ENCODE measurements at places on chromosomes 12 and 14. TPM values are rescaled to one million over a fixed set of nuclear protein-coding genes. Genes with fewer than 3 reads are reported as not detected.

The LMNTD1 gene
- total RNA-seq = not detected

The PLCZ1 gene
- not detected for total RNA-seq

The RDH12 gene
- total RNA-seq = 0.48 TPM

The EXOC3L4 gene
- total RNA-seq = 0.21 TPM

The BHLHE41 gene
- total RNA-seq = 0.14 TPM

The P3H3 gene
- 38.0 TPM for total RNA-seq

The OTUB2 gene
- total RNA-seq = 4.4 TPM

The DDN gene
- 0.10 TPM for total RNA-seq

The CREBL2 gene
- 33.7 TPM for total RNA-seq

The FAM186B gene
- 0.11 TPM for total RNA-seq

The HECTD1 gene
- 74.7 TPM for total RNA-seq

The NPAS3 gene
- total RNA-seq = 4.3 TPM

The KRT79 gene
- total RNA-seq = not detected

The SLC24A4 gene
- not detected for total RNA-seq

The GRIN2B gene
- 0.10 TPM for total RNA-seq

The LMO3 gene
- 10.9 TPM for total RNA-seq

The GLIPR1L2 gene
- total RNA-seq = not detected

The ZNF385A gene
- total RNA-seq = 3.5 TPM

The PTGDR gene
- total RNA-seq = not detected

The SIX6 gene
- 0.07 TPM for total RNA-seq

The GPD1 gene
- total RNA-seq = not detected

The B4GALNT3 gene
- 10.9 TPM for total RNA-seq

Measured in H7 (cell line).